MV-4-11 (cell line): ENCODE measurements at places on chromosomes 3 and 15.

- DNase-seq = no peak
These were observed 54.3 kb downstream of the IL20RB start for GRCh38 chr3:137012097-137012501.

DNA sequence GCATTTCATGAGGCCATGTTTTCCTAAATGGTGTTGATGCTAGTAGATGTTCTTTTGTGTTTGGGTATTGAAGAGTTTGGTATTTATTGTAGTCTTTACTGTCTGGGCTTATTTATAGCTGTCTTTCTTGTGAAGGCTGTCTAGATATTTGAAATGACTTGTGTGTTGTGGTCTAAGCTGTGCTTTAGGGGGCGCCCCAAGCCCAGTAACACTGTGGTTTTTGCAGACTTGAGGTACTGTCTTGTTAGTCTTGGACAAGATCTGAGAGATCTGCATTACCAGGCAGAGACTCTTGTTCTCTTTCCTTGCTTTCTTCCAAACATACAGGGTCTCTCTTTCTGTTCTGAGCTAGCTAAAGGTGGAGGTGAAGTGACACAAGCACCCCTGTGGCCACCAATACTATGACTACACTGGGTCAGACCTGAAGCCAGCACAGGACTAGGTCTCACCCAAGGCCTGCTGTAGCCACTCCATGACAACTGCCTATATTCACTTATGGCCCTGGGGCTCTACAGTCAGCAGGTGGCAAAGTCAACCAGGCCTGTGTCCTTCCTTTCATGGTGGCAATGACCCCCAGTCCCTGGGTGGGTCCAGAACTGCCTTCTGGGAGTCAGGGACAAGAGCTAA, 152.1 kb upstream of the TBC1D5 start:
- peak; percentile 85 for DNase-seq

DNA sequence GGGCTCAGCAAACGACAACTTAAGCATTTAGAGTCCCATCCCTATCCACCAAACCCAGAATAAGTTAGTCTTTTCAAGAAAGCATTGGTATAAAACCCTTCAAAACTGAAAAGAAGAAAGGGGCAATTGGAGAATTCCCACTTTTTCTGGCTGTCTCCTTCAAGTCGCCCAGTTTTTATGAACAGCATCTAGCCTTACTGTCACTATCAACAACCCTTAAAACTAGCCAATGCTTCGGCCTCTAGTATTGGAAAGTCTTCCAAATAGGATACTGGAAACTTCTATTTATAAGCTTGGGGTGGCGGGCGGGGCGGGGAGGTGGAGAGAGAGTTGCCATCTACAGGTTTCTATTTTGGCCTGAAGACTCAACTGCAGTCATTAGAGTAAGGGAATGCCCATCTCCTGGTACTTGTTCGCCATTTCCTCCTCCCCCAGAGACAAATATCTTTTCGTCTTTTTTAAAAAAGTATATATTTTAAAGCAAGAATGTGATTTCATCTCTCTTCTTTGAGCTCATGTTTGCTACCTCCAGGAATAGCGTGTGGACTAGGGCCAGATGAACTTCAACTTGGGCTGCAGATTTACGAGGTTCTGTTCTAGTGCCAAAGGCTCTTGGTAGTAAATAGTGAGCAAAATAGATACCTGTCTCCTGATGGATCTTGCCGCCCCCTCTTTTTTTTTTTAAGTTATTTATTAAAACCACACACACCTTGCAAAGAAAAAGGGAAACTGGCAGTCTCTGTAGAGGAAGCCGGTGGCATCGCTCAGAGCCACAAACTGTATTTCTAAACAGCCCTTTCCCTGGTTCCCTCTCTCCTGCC, 2.7 kb downstream of the BCL6 start:
- peak; percentile 57 for DNase-seq

GRCh38 chr15:41629463-41629862, 30.7 kb upstream of the MGA start:
- no peak for DNase-seq

DNA sequence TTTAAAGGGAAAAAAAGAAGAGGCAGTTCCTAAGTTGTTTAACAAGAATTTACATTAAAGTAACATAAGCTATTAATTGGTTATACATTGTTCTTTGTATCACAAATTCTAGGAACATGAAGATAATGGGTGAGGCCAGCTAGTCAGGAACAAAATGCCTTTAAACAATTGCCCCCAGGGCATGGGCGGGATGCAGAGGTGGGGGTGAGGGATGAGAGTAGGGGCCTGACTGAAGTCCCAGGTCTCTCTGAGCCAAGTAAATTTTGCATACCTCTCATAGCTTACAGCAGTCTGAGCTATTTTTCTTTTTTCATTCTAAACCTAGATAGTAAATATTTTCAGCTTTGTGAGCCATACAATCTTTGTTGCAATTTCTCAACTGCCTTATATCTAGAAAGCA, 77.8 kb upstream of the RNU6-1 start:
- no peak for DNase-seq

GRCh38 chr15:65862682-65863081, 6.6 kb upstream of the RAB11A start:
- DNase-seq = peak; percentile 75

DNA sequence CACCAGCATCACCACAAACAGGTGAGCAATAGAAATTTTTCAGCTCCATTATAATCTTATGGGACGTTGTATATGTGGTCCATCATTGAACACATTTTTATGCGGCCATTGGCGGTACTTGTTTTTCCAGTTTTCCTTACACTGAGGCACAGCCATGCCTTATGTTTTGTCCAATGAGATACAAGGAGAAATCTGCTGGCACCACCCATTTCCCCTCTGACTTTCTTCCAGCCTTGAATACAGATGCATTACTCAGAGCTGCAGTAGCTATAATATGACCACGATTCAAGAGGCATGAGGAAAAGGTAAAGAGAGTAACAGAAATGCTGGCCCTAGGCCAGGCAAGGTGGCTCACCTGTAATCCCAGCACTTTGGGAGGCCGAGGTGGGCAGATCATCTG, 9.0 kb upstream of the PIK3R4 start:
- no peak for DNase-seq

- peak; percentile 70 for DNase-seq
These were observed 693.0 kb downstream of the NR2F2 start for GRCh38 chr15:97023488-97023844.

DNA sequence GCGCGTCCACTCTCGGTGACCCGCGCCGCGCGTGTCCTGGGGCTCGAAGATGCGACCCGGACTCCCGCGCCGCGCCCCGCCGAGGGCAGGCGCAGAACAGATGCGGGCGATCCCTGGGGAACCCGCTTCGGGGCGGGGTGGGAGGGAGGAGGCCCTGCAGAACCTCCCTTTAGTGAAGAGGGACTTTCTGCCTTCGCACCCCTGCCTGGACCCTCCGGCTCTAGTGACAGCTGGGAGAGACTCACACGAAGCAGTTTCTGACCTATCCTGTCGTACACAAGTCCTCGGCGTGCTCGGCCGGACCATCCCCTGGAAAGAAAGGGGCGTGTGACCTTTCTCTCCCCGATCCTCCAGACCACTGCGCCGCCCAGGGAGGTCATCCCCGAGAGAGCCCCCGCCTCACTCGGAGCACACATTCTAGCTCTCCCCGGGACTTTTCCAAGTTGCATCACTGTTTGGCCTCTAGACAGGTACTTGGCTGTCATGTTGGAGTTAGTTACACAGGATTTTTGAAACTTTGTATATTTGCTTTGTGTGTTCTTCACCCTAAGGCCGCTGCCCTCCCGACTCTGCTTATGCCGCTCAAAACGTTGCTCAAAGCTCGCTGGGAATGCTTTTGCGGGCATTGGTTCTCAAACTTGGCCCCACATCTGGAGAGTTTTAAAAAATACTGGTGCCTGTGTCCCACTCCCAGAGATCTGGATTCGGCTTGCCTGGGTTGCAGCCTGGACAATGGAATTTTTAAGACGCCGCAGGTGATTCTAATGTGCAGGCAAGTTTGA, 582 bp downstream of the CGNL1 start:
- DNase-seq = no peak

DNA sequence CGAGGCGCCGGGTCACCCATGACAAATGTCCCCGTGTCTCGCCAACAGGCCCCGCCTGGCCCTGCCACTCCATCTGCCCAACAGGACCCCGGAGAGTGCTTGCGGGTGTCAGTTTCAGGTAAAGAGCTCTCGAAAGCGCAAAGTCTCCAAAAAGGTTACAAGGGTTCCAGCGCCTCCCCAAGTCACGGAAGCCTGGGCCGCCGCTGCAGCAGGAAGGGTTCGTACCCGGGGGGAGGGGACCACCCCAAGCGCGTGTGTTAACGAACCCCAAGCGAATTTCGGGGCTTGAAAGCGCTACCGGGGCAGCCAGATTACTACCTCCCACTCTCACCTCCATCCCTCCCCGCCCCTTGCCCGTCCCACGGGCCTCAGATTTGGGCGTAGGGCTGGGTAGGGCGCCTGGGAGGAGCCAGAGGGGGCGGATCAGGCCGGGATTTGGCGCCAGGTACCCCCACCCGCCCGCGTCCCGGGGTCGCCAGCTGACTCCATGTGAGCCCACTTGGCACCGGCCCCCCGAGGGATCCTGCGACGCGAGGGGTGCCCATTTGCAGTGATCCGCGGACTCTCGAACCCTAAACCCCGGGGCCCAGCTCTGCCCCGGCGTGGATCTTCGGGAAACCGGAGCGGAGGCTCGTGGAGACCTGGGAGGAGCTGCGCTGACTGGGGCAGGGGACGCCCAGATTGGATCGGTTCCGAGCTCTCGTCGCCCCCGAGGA, 85.9 kb downstream of the NR2F2 start:
- DNase-seq = no peak

GRCh38 chr3:12578742-12579141, 21.9 kb downstream of the MKRN2 start:
- no peak for DNase-seq

DNA sequence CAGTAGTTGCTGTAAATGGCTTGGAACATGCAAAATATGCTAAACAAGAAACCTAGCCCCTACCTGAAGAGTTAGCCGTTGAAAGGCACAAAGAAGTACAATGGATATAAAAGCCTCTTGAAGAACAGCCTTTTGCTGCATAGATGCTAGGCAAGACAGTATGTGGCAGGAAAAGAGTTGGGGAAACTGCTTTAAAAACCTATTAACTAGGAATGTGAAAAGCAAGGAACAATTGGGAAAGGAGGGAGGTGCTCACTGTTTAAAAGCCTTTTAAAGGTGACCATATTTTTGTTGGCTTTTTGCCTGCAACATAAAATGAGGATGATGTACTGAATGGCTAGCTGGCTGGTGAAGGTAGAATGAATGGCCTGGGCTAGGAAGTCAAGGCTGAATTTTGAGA, 24.5 kb upstream of the SOX2 start:
- DNase-seq = no peak

DNA sequence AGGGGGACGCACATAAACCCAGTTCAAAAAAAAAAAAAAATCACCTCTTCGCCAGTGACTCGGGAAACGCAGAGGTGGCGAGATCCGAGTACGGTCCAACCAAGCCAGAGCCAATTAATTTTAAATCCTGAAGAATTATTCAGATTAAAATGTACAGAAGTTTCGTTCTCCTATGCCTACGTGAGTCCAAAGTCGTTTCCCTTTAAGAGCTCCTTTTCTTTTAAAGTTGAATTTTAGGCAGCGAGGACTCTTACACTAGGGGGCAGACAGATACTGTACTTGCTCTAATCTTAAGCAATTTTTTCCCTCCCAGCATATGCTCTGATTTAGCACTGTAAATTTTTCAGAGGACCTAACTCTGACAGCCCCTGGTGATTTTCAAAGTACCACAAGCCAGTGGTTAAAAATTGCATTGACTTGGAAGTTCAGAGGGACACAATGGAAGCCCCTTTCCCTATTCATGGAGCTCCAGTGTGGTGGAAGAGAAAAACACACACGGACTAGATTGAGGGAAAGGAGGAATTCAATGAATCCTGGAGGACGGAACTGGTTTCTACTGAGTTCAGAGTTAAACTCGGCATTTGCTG, 3.3 kb upstream of the NR2F2 start:
- DNase-seq = peak; percentile 85

DNA sequence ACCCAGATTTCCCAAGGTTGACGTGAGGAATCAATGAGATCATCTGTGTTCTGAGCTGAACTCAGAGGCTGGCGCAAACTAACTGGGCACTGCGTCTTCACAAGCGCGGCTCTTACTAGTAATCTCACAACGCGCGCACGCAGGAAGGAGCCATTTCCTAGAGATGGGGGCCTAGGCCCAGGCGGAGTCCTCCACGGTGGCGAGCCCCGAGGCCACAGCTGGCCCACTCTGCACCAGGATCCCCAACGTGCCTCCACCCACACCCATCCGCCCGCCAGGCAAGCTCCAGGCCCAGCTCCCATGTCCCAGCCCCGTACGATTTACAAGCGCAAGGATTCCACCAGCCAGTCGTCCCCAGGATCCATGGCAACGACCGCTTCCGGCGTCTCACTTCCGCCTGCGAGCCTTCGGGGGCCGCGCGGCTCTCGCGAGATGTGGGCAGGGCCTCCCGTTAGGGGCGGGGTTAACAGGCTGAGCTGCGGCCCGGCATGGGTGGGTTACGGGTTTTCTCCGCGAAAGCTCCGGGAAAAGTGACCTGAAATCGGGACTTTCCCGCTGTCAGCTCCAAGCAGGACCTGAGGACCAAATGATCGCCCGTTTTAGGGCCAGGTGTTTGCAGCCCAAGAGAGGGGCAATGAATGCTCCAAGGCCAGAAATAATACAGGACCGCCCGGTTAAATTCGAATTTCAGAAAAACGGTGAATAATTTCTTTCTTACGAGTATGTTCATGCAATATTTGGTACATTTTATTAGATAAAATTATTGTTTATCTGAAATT, at the start of gene WDR73:
WDR73 (minus strand) TSS at position 374 of the 779 bp plus-strand sequence; CDS start at position 365, 9 bp downstream.
- peak; percentile 87 for DNase-seq

DNA sequence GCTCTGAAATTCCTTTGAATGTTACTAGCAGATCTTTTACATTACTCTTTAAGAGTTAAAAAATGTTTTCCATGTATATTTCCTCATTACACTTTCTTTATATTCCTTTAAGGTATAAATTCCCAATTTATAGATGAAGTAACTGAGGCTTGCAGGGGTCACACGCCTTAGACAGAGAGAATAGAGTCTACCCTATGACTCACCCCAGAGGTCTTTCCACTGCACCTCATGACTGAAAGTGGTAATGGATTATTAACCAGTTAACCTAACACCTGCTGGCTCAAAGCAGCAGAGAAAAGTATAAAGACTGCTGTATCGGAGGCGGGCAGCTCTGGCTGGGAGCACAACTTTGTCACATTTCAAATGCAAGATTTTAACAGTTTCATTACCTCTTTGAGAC, 37.7 kb downstream of the LDHAL6B start:
- DNase-seq = no peak

- DNase-seq = no peak
These were observed 68.3 kb upstream of the CDAN1 start for GRCh38 chr15:42805266-42805665.

DNA sequence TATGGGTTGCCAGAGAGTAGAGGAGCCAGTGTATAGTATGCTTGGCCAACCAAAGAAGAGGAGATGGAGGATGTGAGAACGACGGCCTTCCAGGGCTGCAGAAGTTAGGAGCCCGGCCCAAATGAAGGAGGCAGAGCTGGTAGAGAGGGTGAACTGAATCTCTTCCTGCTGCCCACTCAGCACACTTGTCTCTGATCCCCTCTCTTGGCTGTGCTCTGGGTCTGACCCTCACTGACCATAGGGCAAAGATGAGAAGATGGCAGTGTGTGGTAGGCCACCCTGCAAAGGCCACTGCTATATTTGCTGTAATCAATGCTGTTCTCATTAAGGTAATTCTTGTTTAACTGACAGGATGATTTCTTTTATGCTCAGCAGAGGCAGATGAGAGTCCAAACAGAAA, 256.0 kb downstream of the OCA2 start:
- no peak for DNase-seq

GRCh38 chr3:72614394-72615074, 233.7 kb downstream of the SHQ1 start:
- peak; percentile 96 for DNase-seq

GRCh38 chr15:99016680-99017321, 9.2 kb upstream of the PGPEP1L start:
- no peak for DNase-seq
